T-helper 1 cell (primary cell): ENCODE measurements at places on chromosomes 6 and 20.

GRCh38 chr6:16903470-16903869, 142.2 kb upstream of the ATXN1 start:
- DNase-seq = no peak

- DNase-seq = peak; percentile 50
Measured at GRCh38 chr6:391559-392440, at the start of gene IRF4. TSS of gene IRF4 (plus strand) at chr6:391752. CDS start at chr6:393153, 1,401 bp downstream.

- DNase-seq = no peak
Measured at GRCh38 chr20:50226093-50226974, 35.7 kb downstream of the CEBPB start.

DNA sequence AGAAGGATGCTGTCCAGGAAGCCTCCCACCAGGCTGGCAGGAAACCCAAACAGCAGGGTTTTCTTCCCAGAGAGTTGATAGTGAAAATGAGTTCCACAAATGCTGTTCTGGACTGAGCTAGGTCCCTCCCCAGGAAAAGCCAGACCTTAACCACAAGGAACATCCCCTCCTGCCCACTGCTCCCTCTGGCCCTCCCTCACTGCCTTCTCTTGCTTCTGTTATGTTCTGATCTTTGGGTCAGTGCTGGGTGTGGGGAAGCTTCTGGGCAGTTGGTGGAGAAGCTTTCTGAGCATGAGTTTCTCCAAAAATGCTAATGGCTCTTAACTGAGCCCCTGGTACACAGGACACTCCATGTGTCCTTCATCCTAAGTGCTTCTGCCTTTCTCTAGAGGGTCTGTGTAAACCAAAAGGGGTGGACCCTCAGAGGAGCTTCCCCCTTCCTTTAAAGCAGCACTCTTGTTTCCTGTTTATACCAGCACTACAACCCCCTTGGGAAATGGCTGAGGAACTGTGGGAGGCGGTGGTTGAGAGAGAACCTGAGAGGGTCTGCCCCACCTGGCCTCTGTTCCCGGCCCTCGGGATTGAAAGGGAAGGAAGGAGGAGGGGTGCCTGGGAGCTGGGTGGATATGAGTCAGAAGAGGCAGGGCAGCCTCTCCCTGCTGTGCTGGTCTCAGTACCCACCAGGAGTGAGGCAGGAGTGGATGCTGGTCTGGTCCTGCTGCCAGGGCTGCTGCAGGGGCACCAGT, 42.0 kb downstream of the CDS2 start:
- no peak for DNase-seq

GRCh38 chr6:19472850-19473249, 364.3 kb upstream of the ID4 start:
- no peak for DNase-seq

GRCh38 chr6:93069856-93070255, 349.5 kb downstream of the EPHA7 start:
- DNase-seq = no peak

DNA sequence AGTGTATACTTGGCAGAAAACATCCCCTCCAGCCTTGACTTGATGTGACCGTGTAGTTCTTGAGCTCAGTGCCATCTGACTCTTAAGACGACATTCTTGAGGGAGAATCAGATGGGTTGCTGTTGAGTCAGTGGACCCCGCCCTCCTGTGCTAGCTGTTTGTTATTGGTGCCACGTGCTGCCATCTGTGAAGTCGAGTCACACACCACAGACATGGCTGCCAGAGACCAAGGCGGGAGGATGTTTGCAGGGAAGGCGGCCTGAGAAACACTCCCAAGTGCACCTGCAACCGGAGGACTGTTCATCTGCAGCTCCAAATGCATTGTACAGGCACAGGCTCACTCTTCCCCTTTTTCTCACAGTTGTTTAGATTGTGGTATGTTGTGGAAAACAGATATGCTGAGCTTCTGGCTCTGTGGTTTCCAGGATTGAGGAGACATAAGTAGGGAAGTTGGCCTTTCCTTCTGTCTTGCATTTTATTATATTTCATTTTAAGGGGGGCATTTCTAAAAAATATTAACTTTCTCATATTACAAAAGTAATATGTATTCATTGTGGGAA, 345.3 kb upstream of the ZFP64 start:
- DNase-seq = no peak

GRCh38 chr6:122408240-122408639, 8.8 kb downstream of the HSF2 start:
- no peak for DNase-seq

DNA sequence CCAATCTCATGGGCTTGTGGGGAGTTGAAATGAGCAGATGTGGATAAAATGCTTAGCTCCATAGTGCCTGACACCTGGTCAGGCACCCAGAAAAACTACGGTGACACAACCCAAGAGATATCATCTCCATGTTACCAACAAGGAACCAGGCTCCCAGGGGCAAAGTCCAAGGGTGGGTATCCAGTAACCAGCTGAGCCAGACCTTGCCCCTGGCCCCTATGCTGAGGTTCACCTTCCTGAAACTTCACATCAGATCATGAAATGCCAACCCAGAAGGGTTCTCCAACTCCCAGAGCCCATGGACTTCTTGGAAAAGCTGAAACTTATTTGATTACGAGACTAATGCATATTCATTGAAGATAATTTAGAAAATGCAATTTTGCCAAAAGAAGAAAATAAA, 141.8 kb upstream of the KCNG1 start:
- no peak for DNase-seq

DNA sequence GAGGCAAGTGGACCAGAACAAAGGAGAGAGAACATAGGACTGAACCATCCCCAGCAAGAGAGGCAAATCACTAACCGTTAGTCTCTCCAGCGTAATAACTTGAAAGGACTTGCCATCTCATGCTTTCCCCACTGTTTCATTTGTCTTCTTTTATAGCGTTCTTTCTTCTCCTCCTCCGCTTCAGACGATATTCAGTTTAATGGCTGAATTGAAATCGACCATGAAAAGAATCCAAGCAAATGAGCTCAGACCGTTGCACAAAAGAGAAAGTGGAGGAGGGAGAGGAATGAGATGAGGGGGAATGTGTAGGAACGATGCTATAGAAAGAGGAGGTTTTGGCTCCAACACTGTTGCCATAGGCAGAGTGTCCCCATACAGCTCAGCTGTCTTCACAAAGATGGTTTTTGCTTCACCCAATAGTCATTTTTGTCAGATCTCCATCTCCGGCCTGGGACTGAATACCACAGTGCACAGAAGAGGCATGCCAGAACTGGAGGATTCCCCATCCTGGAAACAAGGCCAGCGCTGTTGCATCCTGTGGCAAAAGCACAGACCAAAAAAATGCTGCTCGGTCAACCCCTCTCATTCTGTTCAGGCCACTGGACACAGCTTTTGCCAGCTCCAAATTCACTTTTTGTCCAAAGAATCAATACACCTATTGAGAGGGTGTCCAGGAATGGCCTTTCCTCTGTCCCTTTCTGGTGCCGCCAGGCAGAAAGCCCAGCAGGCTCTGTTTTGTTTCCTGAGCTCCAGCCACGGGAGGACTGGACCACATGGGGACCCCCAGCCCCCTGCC, 176.1 kb downstream of the ID4 start:
- DNase-seq = no peak

- DNase-seq = peak; percentile 93
Measured at GRCh38 chr6:24949020-24949569, 13.3 kb upstream of the RIPOR2 start.

- DNase-seq = no peak
Measured at GRCh38 chr6:162710419-162710818, 17.1 kb downstream of the PRKN start.

DNA sequence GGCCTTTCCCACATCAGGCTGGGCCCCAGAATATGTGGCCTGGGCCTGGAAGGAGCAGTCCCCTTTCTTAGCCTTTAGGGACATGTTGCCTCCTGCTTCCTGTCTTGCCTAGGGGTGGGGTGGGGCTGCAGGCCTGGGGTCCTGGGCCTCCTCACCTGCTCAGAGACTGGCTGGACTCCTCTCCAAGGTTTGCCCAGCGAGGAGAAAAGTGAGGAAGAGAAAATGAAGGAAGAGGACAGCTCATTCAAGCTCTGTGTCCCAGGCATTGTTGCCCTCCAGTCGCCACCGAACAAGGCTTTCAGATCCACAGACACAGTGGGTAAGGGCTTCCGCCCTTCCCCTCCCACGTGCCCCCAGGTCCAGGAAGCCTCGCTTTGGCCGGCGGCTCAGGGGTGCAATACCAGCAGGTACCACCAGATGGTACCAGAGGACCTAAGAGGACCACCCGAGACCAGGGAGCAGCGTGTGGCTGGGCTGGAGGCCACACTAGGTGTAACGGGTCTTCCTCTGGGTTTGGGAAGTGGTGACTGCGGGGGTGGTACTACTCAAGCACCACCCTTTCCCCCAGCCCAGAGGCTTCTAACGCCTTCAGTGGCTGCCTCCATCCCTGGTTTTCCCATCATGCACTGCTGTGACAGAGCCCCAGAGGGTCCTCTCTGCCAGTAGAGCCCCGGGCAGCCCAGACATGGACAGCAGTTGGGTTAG, 5.5 kb upstream of the BAK1 start:
- peak; percentile 81 for DNase-seq

DNA sequence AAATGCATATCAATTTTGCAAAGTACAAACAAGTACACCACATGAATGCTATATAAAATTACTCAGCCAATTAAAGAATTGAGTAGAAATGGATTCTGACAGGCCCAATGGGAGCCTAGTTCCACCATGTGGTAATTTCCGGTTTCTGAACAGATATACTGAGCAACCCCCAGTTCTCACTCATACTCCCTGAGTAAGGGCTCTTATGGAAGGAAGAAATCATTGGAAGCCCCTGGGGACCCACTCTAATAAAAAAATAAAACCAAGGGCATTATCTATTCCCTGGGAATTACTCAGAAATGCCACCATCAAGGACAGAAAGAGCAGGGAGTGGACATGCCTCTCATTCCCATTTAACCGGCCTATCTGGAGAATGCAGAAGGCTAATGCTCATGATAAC, 34.6 kb downstream of the STX7 start:
- DNase-seq = no peak

DNA sequence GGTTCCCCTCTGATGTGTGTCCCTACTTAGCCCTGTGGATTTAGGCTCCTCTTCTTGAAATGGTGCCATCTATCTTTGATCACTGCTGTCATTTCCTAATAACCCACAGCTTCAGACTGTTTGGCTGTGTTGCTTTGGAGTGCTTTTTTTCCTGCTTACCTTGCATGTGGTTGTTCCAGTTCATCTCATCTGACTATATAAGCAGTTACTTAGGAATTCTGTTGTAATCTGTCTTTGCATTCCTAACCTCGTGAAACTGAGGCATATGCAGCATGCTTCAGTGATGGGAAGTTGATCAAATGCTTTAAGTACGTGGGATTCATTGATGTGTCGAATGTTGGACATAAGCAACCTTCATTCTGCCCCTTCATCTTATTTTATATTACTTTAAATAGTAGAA, 115.8 kb upstream of the FLRT3 start:
- DNase-seq = no peak

DNA sequence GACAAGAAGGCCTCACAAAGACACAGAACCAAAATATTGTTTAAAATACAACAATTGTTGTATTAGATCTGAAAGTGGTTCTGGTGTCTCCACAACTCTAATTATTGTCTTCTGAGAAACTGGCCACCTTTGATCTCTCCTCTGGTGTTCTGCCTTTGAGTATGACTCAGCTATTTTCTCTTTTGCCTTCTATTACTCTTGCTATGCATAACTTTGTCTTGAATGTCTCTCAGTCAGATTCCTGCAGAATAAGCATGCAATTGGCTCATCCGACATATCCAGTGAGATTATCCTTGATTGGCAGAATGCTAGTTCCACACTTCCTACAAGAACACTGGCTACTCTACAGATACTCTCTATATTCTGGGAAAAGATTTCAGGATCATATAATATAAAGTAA, 14.3 kb upstream of the EPM2A start:
- no peak for DNase-seq

DNA sequence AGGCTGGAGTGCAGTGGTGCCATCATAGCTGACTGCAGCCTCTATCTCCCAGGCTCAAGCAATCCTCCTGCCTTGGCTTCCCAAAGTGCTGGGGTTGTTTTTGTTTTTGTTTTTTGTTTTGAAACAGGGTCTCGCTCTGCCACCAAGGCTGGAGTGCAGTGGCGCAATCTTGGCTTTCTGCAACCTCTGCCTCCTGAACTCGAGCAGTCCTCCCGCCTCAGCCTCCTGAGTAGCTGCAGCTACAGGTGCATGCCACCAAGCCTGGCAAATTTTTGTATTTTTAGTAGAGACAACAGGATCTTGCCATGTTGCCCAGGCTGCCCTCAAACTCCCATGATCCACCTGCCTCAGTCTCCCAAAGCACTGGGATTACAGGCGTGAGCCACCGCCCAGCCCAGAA, 4.2 kb downstream of the C6orf132 start:
- no peak for DNase-seq

DNA sequence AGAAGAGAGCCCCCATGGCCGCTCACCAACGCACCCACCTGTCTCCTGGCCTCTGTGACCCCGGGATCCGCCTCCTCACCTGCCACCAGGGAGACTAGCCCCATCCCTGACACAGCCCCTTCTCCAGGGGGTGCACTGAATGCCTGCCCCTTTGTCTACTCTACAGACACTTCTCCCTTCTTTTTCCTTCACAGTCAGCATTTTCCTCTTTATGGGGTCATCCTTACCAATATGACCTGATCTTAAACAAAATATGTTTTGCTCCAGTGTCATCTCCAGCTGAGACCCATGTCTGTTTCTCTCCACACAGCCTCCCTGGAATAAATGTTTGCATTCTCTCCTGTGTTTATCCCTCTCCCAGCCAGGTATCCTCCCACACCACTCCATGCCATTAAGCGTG, 14.6 kb upstream of the CCR6 start:
- no peak for DNase-seq

DNA sequence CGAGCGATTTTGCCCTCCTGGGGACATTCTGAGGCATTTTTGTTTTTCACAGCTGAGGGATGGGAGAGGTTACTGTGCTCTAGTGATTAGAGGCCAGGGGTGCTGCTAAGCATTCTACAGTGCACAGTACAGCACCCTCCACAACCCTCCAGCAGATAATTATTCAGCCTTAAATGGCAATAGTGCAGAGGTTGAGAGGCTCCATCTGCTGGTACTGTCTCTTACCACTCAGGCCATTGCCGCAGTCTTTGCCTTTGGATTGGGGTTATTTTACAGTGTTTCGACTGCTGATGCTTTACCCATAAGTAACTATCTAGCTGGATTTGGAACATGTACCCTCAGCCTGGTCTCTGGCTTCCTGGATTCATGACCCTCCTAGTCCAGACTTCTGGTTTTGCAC, 705.3 kb downstream of the KIF16B start:
- no peak for DNase-seq
